ENCODE measurements at places on chromosomes 3 and 15.

DNA sequence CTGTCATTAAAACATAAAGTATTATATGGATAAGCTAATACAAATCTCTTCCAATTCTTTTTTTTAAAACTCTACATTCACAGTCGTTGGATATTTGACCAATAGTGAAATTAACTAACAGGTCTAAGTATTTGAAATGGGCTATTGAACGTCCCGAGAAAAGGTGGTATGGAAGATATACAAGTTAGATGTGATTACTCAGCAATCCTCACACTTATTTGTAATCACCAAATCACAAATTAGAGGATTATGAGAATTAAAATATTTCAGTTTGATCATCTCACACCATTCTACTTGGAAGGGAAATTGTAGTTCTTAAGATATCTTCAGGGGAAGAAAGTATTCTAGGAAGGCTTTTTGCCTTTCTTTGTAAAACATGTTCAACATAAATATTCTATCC is 60.5 kb downstream of the GAP43 start:
- DNase-seq, result no peak

- no peak for DNase-seq
Observed at GRCh38 chr3:183493296-183494045, 62.0 kb downstream of the KLHL6 start.

- DNase-seq, result no peak
Observed at GRCh38 chr3:67437090-67437489, 217.3 kb downstream of the SUCLG2 start.

DNA sequence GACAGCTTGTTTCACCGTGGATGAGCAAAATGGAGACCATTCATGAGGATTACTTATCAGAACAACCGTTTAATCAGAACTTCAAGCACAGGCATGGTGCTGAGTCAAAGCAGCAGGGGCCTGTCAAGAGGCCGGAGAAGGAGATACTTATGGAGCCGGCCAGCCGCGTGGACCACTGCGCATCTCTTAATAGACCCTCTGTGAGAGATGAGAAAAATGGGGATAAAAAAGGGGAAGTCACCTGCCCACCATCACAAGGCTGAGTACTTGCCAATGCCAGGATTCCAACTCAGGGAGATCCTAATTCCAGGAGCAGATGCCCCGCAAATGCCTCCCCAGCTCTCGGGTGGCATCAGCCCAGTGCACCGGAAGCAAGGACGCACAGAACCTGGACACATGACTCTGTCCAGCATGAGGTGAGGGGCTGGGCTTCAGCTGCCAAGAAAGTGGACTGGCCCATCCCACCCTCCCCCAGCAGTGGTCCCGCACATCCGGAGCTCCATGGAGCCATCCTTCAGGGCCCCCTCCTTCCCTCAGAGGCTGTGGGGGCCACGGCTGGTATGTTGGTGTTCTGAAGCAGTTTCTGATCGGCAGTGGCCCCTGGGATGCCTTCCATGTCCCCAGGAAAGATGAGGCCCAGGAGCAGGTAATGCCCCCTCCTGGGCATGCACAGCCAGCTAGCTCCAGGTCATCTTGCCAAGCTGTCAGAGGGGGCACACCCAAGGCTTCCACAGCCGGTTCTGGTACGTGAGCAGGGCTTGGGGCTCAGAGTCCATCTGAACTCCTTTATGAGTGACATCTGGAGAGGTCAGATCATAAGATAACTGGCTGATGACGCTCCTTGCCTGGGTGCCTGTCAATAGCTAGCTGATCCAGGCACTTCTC is 143.8 kb downstream of the ATP10A start:
- DNase-seq, result no peak

- no peak for DNase-seq
Observed at GRCh38 chr15:38479756-38480155, 25.8 kb downstream of the FAM98B start.

DNA sequence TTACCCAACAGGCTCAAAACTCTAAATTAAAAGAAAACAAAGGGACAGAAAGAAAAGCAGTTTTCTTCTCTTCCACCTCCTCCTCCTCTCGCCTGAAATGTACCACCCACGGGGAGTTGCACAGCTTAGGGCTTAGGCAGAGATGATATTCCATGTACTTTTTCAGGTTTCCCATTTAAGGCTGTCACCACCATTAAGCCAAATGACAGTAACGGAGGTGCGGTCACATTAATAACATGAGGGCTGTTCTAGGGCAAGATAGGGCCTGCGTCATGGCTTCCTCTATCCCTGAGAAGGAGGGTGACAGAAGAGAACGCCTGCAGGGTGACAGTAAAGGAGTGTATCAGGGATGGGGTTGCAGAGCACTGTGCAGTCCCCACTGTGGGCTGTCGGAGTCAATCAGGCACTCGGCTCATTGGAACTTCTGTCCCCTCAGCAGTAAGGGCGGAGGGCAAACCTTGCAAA is 51.7 kb upstream of the TJP1 start:
- no peak for DNase-seq

DNA sequence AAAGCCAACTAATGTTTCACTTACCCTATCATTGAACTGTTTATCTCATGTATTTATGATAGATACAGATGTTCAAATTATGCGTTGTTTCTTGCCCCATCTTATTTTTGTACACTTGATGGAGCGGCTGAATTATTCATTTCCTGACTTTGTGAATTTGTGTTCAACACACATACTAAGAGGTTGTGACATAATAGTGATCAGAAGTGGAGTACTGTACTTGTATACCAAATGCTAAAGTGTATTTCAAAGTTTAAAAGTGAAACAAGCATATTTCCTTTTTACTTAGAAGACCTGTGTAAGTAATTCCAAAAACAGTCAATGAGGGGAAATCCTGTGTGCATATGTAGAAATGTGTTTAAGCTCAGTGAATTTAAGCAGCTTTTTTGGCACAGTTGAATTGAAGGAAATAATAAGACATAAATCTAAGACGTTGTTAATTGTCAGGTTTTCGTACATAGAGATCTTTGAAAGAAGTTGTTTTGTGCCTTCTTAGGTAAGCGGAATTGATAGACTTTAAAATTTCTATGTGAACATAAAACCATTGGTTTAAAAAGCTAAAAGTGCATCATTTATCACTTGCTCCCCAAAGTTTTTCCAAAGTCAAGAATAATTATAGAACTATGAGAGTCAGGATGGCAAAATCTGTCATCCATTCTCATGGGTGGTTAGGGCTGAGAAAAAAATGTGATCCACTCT is 1.9 kb downstream of the NFKBIZ start:
- no peak for DNase-seq

- DNase-seq, result no peak
Observed at GRCh38 chr3:72320955-72321303, 527.3 kb downstream of the SHQ1 start.

DNA sequence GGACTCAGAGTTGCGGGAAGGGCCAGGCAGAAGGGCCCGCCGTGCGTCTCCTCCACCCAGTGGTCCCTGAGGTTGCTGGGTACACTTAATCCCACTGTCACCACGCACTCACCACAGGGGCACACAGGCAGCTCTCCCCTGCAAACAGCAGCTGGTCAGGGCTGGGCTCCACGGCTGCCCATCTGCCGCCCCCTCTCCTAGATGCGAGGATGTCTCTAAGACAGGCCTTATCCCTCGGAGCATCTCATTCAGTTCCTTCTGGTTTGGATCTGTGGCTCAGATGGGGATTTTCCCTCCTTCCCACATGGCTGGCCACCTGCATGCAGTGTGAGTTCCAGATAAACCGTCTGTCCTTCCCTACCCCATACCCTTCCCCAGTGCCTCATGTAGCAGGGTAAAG is 26.3 kb downstream of the MRPS11 start:
- DNase-seq, result no peak

GRCh38 chr15:58472221-58472620 is 40.4 kb downstream of the LIPC start:
- no peak for DNase-seq

GRCh38 chr3:194928831-194929577 is 243.3 kb downstream of the FAM43A start:
- no peak for DNase-seq

DNA sequence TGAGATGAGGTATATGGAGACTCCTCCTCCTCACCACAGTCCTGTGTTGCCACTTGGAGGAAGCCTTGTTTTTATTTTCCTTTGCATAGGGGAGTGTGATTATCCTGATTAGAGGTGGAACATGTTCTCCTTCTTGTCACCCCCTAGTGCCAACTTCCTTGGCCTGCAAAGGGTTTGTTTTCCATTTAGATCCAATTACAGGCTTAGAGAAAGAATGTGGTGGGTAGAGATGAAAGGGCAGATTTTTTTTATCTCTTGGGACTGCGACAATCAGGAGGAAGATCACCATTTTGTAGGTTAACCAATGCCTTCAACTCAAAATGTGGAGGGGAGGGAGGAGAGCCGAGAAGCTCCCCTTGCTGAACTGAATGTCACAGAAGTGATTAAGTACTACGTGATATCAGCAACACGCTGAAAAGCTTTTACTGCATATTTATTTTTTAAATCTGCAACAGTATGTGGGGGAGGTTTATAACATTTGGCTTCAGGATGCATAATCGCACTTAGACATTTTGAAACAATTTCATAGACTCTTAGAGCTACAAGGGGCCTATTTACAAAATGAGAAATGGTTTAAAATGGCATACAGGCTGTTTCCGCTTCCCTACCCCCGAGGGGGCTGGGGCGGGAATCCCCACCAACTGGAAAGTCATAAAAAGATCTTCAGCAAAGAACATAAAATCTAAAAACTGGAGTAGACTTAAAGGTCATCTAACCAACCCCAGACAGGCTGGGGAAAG is 2.4 kb downstream of the LMCD1 start:
- DNase-seq, result no peak

DNA sequence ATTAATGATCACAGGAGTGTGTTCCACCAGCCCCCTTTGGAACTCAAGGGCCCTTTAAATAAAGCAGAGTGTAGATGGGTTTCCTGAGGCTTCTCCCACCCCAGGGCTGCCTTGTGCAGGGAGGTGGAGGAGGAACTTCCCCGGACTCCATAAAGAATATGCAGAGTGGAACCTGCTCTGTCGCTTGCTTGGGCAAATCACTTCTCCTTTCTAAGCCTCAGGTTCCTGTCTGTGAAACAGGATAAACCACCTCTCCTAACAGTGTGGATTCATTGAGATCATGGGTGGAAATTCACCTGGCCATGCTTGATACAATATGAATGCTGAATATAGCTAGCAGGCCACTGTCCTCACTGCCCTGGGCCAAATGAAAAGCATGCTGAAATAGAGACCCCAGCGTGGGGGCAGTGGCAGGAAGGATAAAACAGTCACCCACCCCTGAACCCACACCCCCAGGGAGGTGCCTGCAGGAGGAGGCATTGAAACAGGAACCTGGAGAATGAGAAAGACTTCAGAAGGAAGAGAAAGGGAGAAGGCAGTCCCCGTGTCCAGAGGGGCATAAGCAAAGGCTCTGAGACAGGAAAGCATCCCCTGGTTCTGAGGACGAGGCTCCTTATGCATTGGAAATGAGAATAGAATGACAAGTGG is 41.1 kb upstream of the CHRNB4 start:
- no peak for DNase-seq

- no peak for DNase-seq
Observed at GRCh38 chr3:46484911-46485778, 12.6 kb upstream of the RTP3 start.

GRCh38 chr3:136819392-136819730 is 435 bp downstream of the SLC35G2 start:
- peak; percentile 18 for DNase-seq

GRCh38 chr3:128598884-128599664 is 51.5 kb downstream of the RPN1 start:
- DNase-seq, result no peak

DNA sequence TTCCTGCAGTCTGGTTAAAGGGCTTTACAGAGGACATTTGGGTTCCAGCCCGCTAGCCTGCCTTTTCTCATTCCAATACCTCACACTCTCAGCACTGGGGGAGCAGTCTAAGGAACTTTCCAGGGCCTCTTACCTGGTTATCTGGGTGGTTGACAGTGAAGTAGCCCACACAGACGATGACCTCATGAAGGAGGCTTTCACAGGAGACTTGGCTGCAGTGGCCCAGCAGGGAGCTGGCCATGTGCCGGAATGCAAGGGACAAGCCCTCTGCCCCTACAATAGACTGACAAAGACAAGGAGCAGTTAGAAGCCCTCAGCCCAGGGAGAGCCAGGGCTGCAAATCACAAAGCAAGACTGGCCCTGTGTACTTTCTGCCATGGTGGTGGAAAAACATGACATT is 39.5 kb downstream of the ISL2 start:
- no peak for DNase-seq

GRCh38 chr3:139519998-139520737 is 19.4 kb downstream of the RBP1 start:
- no peak for DNase-seq

- DNase-seq, result no peak
Observed at GRCh38 chr3:196273655-196274054, 13.9 kb downstream of the PCYT1A start.
